Cardiac septum (tissue), 1 donor: ENCODE measurements at places on chromosomes 16 and 17. TPM values are rescaled to one million over a fixed set of nuclear protein-coding genes. Genes with fewer than 3 reads are reported as not detected.

- DNase-seq = no peak
Measured at GRCh38 chr16:19883296-19883965, 1.2 kb downstream of the GPRC5B start.

DNA sequence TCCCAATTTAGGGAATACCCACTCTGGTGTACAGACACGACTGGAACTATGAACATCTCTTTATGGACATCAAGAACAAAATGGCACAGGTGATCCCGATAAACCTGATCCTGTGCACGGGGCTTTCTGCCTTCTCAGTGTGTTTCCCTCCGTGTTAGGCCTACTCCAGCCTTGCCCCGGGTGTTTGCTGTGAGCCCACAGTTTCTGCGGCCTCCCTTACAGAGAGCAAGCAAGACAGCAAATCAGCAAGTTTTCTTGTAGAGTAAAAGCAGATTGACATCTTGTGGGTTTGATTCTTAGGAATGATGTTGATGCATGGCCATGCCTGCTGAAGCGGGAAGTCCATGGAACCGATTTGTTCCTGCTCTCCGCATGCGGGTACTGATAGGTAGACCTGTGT is 26.4 kb upstream of the ENDOV start:
- DNase-seq = no peak

- no peak for DNase-seq
Measured at GRCh38 chr17:77036841-77037381, 103.9 kb upstream of the SEC14L1 start.

DNA sequence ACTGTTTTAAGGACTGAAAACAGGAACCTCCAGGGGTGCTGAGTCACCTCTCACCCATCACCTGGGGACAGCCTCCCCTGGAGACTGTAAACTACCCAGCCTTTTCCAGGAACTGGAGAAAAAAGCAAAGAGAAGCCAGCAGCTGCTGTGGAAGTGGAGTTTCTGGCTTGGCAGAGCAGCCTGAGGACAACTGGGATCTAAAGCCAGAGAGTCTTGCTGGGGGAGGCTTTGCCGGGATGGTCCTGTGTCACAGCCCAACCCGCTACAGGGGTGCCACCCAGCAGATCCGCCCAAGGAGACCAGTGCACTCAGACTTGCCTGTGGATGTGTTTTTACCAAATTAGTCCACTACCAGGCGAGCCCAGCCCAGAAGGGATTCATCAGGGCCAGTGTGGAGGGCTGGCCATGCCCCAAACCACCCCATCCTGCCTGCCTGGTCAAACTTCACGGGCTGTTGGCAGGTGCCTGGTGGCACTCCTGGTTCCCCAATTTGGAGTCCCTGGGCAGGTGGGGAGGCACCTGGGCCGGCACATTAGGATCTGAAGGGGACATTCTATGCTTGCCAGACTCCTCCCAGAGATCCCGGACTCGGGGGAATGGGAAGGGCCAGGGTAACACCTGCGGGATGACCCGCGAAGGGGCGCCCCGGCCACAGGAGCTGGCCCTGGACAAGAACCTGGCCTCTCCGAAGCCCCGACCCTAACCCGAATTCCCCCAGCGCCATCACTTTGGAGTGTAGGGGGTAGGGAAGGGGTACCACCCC is 771 bp downstream of the MSRB1 start:
- peak; percentile 91 for DNase-seq

DNA sequence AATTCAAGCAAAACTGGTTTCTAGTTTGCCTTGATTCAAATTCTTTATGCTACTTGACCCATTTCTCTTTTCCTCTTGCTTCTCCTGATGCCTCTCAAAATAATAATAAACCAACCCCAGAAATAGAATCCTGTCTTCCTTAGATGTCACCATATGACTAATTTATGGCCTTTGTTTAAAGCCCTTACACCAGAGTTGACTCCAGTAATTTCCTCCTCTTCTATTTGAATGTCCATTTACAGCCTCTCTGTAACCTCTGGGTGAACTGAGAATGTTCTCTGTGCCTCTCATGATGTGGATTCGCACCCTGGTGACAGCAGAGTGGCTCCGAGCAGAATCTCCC is 31.5 kb downstream of the ZFHX3 start:
- DNase-seq = no peak

The MYL4 gene
- total RNA-seq = 113 TPM

DNA sequence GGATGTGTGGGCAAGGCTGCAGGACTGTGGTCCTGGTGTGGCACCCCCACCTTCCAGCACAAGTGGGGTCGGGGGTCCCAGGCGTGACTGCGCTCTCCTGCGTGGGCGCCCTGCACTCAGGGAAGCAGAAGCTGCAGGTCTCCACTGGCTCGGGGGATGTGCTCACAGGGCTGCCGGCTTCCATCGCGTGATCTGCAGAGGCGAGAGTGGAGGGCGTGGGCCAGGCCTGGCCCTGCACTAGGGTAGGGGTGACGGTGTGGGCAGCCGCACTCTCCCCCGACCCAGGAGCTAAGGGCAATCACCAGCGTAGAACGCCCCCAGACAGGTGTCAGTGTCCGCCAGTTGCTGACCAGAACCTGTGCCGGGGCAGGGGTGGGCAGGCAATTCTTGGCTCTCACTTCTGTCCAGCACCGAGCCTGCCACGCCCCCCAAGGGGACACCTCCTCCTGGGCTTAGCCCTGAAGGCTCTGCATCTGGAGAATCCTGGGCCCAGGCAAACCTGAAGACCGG is 32.3 kb downstream of the TNFRSF13B start:
- DNase-seq = peak; percentile 72

- no peak for DNase-seq
Measured at GRCh38 chr17:17382971-17383370, 79.8 kb downstream of the NT5M start.

GRCh38 chr17:75498726-75499213 is 16.6 kb downstream of the CASKIN2 start:
- no peak for DNase-seq

DNA sequence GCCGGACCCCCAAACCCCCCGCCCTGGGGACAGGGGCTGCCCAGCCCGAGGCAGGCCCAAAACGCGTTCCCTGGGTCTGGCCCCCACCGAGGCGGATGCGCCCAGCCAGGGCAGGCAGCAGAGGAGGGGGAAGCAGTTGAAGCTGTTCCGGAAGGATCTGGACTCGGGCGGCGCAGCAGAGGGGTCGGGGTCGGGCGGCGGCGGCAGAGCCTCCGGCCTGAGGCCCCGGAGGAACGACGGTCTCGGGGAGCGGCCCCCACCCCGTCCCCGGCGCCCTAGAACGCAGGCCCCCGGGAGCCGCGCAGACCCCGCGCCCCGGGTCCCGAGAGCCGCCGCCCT is 22.9 kb upstream of the ZFPM1 start:
- no peak for DNase-seq

The KRTAP3-1 gene
- not detected for total RNA-seq

- DNase-seq = no peak
Measured at GRCh38 chr17:28151001-28151400, 108.5 kb downstream of the NLK start.

DNA sequence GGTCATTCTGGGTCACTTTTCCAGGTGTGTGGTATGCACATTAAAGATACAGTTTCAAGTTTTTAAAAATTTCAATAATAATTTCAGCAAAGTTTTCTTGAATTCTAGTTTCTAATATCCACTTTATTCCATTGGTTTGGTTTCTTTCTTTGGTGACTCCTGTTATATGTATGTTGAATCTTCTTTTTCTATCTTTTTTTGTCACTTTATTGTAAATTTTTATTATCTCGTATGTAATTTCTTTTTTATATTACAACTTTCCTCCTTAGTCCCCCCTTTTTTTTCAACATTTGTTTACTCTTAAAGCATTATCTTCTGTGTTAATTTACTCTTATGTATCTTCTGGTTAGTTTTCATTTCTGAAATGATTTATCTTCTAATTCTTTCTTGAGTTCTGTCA is 57.5 kb downstream of the NF1 start:
- no peak for DNase-seq

GRCh38 chr16:31335431-31335830 is 19.5 kb upstream of the ITGAX start:
- no peak for DNase-seq

GRCh38 chr16:3013491-3013951 is 798 bp downstream of the CLDN9 start:
- no peak for DNase-seq

The ABCC12 gene
- total RNA-seq = not detected

The GAS2L2 gene
- 0.08 TPM for total RNA-seq

DNA sequence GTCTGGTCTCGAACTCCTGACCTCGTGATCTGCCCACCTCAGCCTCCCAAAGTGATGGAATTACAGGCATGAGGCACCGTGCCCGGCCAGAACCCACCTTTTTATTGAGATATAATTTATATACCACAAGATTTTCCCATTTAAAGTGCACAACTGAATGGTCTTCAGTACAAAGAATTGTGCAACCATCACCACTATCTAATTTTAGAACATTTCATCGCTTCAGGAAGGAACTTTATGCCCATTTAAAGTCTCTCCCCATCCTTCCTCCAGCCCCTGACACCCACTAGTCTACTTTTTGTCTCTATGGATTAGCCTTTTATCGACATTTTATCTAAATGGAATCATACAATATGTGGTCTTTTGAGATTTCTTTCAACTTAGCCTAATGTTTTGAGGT is 25.4 kb upstream of the HELZ start:
- no peak for DNase-seq
